Stimulated activated CD4-positive, alpha-beta T cell treated with anti-CD3 and anti-CD28 coated beads, Interleukin-15, amount 100 ng/mL, for 1 hour (primary cell): ENCODE measurements at places on chromosomes 7 and 10.

- DNase-seq, result no peak
Observed at GRCh38 chr10:51675088-51675487, 24.3 kb downstream of the CSTF2T start.

GRCh38 chr7:7812112-7812511 is 93.7 kb upstream of the RPA3 start:
- no peak for DNase-seq

- no peak for DNase-seq
Observed at GRCh38 chr7:2954433-2954853, 89.2 kb downstream of the CARD11 start.

GRCh38 chr10:111973826-111974225 is 209.7 kb downstream of the GPAM start:
- no peak for DNase-seq

GRCh38 chr10:53846809-53847208 is 954.2 kb downstream of the PCDH15 start:
- no peak for DNase-seq

DNA sequence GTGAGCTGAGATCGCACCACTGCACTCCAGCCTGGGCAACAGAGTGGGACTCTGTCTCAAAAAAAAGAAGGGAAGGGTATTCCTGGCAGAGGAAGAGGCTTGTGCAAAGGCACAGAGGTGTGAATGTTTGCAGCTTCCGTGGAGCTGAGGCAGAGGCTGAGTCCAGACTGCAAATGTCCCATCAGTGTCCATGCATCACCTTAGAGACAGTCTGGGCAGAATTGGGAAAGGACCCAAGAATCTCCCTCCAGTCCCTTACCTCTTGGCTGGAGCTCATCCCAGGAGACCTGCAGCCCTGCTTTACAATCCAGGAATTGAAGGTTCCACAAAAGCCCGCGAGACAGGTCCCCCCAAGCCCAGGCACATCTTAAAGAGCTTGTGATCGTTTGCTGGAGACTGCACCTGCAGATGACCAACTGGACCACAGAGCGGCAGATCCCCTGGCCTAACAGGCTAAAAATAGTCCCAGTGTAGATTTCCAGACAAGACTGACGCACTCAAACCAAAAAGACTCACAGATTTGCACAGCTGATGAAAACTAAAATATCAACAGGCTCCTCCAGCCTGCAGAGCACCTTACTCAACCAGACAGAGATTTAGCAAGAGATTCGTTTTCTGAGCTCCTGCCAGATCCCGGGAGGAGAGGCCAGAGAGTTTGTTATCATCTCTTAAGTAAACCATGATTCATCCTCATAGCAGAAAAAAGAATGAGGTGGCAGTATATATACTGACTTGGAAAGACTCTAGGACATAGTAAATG is 22.9 kb upstream of the NANOS1 start:
- DNase-seq, result no peak

- no peak for DNase-seq
Observed at GRCh38 chr7:145774777-145775176, 341.8 kb upstream of the CNTNAP2 start.

DNA sequence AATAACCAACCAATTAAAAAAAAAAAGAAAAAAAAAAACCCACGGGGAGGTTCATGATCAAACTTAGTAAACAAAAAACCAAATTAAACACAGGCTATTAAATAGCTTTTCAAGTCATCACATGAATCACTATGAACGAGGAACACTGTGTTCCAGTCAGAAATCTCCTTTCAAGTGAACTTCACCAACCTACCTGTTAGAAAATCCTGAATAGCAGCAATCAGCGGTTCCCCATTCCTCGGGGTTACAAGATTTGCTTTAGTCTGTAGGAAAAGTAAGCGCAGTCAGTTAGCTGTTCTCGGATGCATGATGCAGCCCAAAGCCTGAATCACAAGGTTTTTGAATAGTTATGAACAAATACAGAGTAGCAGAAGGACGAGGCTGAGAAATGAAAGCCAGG is 19.0 kb downstream of the POLR3A start:
- DNase-seq, result no peak

- no peak for DNase-seq
Observed at GRCh38 chr10:52756966-52757365, 15.6 kb downstream of the MBL2 start.

GRCh38 chr10:54125098-54125747 is 675.8 kb downstream of the PCDH15 start:
- DNase-seq, result no peak

DNA sequence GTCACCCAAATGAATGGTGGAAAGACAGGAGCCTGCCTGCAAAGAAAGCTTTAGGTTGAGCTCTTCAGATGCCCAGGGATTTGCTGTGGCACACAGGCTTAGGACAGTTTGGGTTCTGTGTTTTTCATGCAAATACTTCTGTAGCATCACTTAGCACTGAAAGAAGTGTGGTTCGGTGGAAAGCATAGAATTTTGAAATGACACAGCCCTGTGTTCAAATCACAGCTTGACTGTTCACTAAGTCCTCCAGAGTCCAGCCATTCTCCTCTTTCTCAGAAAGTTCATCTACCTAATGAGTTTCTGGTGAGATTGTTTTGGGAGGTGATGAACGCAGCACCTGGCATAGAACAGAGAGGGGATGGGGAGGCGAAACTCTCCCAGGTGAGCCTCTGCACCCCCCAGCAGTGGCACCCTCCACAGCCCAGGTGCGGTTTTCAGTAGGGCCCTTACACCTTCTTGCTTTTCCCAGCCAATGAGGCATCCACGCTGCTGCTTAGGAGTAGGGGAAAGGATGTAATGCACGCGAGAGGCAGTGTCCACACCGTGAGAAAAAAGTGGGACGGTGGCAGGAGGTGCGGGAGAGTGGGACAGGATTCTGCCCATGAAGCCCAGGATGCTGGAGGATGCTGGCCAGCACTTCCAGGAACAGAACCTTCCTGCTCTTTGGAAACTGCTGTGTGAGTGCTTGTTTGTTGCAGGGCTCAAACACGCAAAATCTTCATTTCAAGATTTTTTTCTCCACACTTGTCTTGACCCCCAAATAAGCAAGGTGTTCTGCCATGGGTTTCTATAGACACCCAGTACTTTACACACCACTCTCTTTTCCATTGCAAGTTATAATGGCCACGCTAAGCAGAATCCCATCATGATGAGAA is 11.6 kb downstream of the EN2 start:
- no peak for DNase-seq

DNA sequence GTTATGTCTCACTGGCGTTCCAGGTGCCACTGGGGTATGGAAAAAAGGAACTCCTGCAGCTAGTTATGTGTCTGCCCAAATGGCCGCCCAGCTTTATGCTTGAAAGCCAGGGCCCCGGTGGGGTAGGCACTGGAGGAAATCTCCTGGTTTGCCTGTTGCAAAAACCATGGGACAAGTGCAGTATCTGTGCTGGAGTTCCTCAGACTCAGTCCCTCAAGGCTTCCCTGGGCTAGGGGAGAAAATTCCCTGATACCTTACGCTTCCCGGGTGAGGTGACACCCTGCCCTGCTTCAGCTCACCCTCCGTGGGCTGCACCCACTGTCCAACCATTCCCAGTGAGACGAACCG is 90.3 kb upstream of the CDK6 start:
- DNase-seq, result no peak
